LNCaP clone FGC (cell line): ENCODE measurements at places on chromosomes 2 and 18.

DNA sequence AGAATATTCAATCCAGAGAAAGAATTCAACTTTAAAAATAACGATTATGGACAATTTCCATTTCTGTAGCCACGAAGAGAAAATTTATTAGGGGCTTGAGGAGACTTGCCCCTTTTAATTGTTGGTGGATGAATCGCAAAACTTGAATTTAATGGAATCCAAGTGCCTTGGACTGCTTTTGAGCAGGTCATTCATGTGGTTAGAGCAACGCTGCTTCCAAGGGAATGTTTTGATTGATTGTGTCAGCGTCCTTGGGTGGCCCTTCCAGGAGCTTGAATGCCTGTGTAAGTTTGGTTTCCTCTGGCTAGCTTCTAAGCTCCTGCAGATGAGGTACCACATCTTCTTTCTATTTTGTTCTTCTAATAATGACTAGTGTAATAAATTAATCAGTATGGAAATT lies 213.4 kb downstream of the LTBP1 start:
- no peak for DNase-seq

- no peak for DNase-seq
These were observed 141.2 kb upstream of the TWIST2 start for GRCh38 chr2:238706673-238707072.

DNA sequence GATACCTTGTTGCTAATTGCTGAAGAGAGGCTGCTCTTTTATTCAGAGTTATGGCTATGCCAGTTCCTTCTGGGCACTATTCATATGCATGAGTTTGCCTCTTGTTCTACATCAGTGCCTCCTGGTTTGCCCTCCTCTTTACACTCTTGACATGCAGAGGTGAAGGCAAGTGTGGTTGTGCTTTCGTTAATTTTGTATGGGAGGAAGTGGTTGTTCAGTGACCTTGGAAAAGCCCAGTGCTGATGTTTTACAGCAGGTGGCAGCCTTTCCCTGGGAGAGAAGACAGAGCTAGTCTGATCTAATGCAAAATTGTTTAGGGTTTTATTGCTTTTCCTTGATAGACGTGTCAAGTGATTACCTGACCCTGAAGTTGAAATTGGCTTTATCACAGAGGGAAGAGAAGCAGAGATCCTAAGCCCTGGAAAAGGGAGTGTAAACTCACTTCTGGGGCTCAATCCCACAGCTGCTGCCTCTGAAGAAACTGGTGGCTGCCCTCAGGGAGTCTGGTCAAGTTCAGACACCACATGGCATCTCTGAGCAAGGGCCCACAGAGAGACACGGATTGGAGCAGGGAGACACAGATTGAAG lies 30.5 kb upstream of the VPS54 start:
- no peak for DNase-seq

DNA sequence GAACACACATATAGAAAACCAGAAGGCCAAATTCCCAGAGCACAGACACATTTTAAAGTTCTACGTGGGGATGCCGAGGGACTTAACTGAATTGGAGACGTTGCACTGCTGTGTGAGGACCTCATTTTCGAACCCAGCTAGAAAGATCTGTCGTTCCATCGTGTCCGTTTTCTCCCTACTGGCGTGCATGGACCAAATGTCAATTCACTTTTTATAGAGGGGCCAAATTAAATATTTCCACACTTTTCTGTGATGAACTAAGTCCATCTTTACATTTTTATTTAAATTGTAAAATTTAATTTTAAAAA lies 692 bp upstream of the TSHZ1 start:
- DNase-seq, result no peak

DNA sequence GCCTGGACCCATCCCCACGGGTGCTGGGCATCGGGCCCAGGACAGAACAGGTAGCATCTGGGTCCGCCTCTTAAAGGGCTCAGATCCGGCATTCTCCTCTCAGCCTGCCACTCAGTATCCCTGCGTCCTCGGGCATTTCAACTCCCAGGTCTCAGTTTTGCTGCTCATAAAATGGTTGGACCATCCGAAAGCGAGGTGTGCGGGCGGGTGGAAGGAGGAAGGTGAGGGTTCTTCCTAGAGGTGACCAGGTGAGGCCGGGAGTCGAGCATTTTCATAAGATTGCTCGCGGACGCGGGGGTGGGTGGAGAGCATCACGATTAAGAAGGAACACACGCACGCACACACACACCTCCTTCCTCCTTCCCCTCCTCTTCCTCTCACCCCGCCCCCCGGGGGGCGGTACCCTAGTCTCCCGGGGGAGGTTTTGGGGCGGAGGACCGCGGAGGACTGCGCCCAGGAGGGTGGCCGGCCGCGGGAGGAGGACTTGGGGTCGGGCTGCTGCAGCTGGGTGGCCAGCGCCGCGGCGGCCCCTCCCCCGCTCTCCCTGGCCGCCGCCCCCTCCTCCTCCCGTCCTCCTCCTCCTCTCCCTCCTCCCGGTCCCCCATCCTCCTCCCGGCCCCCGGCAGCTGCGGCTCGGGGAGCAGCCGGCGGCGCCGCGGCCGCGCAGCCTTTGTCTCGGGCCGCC lies 97.9 kb upstream of the GPR45 start:
- no peak for DNase-seq

- no peak for DNase-seq
These were observed 186.3 kb downstream of the TMEM163 start for GRCh38 chr2:134532537-134532936.

- no peak for DNase-seq
These were observed 178.0 kb downstream of the ICOS start for GRCh38 chr2:204114295-204115136.

GRCh38 chr2:178641498-178641897 lies 161.2 kb downstream of the PLEKHA3 start:
- DNase-seq, result no peak

GRCh38 chr18:48418539-48419276 lies 9.5 kb upstream of the ZBTB7C start:
- DNase-seq, result peak; percentile 35

DNA sequence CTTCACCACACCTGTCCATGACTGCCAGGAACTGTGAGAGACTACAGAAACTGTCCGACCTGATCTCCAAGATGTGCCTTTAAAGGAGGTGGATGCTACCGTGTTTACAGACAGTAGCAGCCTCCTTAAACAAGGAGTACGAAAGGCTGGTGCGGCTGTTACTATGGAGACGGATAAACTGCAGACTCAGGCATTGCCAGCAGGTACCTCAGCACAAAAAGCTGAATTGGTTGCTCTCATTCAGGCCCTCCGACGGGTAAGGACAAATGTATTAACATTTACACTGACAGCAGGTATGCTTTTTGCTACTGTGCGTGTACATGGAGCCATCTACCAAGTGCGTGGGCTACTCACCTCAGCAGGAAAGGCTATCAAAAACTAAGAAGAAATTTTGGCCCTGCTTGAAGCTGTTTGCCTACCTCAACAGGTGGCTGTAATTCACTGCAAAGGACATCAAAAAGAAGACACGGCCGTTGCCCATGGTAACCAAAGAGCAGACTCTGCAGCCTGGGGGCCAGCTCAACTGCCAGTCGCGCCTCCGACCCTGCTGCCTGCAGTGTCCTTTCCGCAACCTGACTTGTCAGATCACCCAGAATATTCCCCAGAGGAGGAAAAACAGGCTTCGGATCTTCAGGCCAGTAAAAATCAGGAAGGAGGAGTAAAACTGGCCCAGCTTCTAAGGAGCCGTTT lies 30.9 kb downstream of the SKA1 start:
- DNase-seq, result peak; percentile 44

GRCh38 chr2:158004126-158004764 lies 97.4 kb upstream of the UPP2 start:
- no peak for DNase-seq

- DNase-seq, result no peak
These were observed 10.3 kb upstream of the IL1R2 start for GRCh38 chr2:101981504-101981903.

DNA sequence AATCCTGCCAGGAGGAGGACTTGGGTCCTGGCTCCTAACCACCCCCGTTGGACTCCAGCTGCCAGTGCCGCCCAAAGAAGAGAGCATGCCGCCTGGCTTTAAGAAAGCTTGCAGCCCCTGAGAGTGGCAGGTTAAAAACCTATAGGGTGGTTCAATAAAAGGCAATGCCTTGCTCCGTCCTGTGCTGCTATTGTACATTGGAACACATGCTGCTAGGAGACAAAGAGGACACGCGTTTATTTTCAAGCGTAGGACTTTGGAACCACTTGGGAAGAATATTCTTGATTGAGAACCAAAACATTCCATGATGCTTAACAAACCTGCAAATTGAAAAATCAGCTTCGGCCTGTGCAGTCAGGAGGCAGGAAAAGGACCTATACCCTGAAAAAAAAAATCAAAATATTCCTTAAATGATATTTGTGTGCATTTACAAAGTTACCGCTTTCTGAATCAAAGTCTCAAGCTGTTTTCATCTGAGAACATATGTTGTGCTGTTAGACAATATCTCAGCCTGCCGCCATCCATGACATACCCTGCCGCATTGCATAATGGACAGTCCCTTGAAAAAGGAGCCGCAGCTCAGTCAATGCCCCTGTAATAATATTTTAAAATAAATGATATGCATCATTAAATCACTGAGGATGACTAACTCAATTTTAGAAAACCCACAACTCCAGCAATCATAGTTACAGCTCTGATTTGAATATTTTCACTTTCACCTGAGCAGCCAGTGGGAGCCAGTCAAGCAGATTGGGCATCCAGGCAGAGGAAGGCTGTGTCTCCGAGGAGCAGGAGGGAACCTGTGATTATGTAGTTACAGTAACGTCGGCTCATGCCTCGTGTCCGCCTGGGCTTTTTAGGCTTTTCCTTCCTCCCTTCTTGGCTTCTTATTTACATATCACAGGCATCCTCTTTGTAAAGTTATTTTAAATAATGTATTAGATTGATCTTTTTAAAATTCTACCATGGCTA lies 805.6 kb upstream of the FANCL start:
- no peak for DNase-seq

GRCh38 chr2:237742614-237743013 lies 56.0 kb upstream of the RBM44 start:
- DNase-seq, result no peak

DNA sequence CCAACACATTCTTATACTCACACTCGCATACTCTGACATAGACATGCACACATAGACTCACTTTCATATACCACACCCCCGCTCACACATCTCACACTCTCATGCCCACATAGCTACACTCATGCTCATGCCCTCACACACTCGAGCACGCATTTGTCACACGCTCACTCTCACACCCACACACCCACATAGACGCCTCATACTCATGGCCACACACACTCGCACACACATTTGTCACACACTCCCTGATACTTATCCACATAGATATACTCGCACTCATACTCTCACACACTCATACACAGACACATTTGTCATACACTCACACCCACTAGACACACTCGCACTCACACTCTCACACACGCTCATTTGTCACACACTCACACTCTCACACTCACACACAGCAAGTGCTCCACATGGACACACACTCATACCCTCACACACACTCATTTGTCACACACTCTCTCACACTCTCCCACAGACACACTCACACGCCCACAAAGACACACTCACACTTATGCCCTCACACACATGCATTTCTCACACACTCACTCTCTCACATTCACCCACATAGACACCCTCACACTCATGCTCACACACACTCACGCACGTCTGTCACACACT lies 50.9 kb downstream of the TNP1 start:
- DNase-seq, result no peak

GRCh38 chr2:59150217-59150849 lies 909.2 kb upstream of the FANCL start:
- no peak for DNase-seq

GRCh38 chr2:62499430-62500060 lies 6.5 kb downstream of the TMEM17 start:
- DNase-seq, result no peak

- DNase-seq, result peak; percentile 82
These were observed 5.5 kb downstream of the CYB5A start for GRCh38 chr18:74286106-74286855.

- no peak for DNase-seq
These were observed 9.2 kb downstream of the GALNT13 start for GRCh38 chr2:153880926-153881325.

DNA sequence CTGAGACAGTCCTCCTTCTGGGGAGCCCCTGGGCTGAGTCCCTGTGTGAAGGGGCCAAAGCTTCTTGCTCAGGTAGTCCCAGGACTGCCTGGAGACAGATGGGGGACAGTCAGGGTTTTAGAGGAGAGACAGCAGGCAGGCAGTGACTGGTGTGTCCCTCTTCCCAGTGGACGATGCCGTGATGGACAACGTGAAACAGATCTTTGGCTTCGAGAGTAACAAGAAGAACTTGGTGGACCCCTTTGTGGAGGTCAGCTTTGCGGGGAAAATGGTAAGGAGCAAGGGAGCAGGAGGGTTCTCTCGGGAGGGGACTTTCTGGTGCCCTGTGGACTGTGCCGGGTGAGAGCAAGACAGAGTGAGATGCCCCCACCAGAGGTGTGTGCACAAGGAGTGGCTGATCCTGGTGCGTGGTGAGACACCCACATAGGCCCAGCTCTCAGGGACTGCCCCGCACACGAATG lies 74.8 kb downstream of the DYSF start:
- no peak for DNase-seq

GRCh38 chr18:12405066-12405465 lies 2.7 kb upstream of the PRELID3A start:
- DNase-seq, result no peak

DNA sequence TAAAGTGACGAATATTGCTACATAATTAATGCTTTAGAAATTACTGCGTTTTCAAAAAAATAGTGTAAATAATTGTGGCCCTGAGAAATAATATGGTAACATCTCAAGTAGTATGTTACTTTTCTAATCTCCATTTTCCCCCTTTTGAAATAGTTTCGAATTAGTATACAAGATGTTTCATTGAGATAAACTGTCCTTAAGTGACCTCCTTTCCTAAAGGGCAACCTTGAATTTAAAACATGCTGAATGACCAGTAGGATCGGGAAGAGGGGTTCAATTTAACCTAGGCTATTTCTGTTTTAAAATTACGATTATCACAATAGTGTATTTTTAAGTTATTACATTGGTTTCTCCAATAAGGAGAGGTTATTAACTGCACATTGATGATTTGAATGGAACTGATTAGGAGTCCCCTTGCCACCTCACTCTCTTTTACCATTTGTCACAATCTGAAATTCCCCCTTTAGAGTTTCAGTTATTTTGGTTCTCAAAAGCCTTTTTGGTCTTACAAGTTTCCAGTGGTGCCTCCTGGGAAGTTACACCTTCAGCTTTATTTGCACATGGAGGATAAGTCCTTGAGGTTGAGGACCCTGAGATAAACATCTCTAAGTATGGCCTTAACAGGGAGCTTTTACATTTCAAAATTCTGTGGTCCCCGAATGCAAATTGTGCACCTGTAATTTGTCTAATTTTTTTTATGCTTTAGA lies 2.3 kb downstream of the ACTR3 start:
- DNase-seq, result no peak

GRCh38 chr2:144015036-144015435 lies 504.9 kb downstream of the ZEB2 start:
- no peak for DNase-seq

- DNase-seq, result no peak
These were observed 493.3 kb downstream of the CMPK2 start for GRCh38 chr2:6372317-6372901.

DNA sequence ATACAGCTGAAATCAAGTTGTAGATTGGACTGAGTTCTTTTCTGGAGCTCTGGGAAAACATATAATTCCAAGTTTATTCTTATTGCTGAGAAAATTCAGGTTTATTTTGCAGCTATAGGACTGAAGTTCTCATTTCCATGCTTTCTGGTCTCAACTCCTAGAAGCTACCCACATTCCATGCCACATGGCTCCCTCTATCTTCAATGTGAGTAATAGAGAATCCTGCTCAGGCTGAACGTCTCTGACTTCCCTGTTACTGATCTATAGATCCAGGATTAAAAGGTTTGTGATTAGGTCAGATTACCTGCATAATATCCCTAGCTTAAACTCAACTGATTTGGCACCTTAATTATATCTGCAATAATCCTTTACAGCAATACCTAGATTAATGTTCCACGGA lies 453.8 kb upstream of the MC4R start:
- DNase-seq, result no peak
